ENCODE measurements at places on chromosomes 7 and 10.

GRCh38 chr10:970311-971149, 17.7 kb upstream of the GTPBP4 start:
- DNase-seq = no peak

- DNase-seq = no peak
Measured at GRCh38 chr7:148116195-148116594, 474.4 kb upstream of the C7orf33 start.

DNA sequence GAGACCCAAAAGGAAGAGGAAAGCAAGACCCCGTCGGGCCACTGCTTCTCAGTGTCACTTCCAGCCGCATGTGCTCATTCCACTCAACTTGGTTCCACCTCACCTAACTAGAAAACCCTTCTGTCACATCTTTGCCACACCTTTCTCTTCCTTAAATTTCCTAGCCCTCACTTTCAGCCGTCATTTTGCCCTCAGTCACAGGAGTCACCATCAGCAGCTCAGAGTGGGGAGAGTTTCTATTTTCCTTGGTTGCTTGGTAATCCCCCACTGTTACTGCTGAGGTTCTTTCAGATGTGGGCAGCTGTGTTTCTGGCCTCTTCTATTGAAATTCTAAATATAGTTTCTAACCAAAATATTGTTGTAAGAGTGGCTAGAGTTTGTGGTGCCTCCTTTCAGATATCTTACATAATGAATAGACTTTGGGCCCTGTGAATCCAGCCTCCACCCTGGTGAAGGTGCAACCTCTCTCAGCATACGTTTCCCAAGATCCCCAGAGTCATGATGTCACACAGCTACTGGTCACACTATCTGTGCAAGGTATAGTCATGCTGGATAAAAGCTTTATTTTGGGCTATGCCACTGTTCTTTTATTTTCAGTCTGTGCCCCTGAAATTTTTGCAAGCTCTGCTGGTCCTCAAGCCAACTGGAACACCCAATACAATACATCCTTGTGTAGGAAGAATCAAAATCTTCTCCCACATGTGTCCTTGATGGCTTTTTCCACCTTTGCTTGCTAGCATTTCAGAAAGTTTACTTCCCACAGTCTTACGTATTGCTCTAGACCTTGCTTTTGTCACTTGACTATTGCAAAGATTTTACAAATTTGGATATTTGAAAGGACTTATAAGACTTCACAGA, 9.2 kb downstream of the AGBL3 start:
- no peak for DNase-seq

DNA sequence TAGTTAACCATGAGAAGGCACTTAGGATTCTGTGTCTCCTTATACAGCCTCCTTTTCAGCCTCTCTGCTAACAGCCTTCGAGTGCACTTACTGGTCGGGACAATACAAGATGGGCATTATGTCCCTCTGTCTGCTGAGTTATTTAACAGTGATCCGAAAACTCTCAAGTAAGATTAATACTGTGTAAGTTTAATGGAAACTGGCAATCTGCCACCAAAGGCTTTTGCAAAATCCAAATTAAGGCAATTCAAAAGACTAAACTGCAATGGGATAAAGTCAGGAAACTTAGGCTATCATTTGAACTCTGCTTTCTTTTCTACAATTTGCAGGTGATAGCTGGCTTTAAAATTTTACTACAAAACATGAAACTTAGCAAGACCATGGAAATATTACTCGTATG, 477.8 kb downstream of the TFEC start:
- no peak for DNase-seq

- no peak for DNase-seq
Measured at GRCh38 chr10:92789786-92790185, 58.5 kb upstream of the EXOC6 start.

DNA sequence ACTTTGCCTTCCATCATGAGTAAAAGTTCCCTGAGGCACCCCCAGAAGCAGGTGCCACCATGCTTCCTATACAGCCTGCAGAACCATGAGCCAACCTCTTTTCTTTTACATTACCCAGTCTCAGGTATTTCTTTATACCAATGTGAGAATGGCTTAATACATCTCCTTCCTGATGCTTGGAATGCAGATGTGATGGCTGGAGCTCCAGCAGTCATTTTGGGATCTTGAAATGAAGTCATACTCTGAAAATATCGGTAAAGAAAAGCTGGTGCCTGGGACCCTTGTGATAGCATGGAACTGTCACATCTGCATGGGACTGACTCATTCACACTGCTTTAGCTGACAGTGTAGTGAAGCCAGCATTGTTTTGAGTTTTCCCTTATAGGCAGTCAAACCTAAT, 634.5 kb upstream of the NRP1 start:
- DNase-seq = no peak

DNA sequence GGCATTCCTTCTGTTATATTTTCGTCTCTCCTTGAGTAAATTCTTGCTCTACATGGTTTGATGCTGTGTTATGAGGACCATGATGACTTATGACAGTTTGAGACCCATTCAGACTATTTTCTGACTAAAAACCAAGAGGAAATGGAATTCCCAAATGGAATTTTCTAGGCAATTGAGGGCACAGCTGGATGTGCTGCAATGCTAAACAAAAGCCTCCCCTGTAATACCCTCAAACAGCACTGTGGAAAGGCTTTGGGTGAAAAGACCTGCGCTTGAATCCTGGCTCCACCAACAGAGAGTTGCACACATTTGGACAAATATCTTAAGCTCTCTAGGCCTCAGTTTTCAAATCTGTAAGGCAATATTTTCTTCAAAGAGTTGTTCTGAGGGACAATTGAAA, 129.1 kb downstream of the PRKG1 start:
- DNase-seq = no peak

- no peak for DNase-seq
Measured at GRCh38 chr10:114706458-114707055, 48.5 kb upstream of the ABLIM1 start.
